ENCODE measurements at places on chromosomes 12 and 14.

DNA sequence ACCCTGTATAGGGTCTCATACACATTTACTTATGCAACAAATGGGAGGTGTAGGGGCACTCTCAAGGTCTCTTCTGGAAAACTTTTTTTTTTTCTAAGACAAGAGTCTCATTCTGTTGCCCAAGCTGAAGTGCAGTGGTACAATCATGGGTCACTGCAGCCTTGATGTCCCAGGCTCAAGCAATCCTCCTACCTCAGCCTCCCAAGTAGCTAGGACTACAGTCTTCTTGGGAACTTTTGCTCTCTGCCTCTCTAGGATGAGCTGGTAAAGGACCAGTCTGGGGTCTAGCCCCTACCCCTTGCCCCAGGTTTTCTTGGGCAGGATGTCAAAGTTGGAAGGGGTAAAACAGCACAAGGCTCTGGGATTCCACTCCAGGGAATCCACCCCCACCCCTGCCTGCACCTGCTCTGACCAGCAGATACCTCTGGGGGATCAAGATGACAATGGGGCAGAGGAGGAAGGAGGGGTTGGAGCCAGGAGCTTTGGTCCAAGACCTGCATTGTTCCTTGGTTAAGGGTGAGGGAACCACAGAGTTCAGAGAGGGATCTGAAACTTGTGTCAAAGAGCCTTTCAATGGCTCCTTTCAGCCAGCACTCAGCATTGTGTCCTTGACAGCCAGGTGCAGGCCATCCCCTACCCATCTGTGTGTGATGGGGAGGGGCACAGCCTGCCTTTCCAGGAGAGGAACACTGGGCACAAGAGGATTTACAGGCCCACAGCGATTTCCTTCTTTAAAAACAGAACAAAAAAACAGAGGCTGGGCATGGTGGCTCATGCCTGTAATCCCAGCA is 12.2 kb downstream of the CTDSP2 start:
- no peak for DNase-seq

DNA sequence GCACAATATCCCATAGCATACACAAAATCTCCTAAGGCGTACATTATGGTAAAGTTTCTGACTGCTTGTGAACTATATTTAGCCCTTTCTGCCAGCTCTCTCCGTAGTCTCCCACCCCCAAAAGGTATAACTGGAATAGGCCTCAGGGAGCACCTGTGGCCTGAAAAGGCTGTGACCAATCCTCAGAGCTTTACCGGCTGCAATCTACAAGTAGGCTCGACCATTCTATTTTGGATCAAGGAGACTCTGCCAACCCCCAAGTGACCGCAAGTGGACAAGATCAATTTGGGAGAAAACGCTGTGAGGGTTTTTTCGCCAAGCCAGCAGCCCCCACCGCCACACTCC is 1.2 kb downstream of the PPTC7 start:
- DNase-seq, result no peak

GRCh38 chr14:31893221-31893757 is 183.8 kb upstream of the ARHGAP5 start:
- no peak for DNase-seq

- peak; percentile 49 for DNase-seq
These were observed 565 bp downstream of the CCDC77 start for GRCh38 chr12:402029-402389.

DNA sequence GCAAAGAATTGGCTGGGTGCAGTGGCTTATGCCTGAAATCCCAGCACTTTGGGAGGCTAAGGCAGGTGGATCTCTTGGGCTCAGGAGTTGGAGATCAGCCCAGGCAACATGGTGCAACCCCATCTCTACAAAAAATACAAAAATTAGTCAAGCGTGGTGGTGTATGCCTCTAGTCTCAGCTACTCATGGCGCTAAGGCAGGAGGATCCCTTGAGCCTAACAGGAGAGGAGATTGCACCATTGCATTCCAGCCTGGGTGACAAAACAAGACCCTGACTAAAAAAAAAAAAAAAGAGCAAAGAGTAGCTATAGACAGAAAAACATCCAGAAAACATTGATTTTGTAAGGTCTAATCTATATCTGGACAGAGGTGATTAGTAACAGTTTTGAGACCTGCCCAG is 25.0 kb downstream of the KIF21A start:
- no peak for DNase-seq

DNA sequence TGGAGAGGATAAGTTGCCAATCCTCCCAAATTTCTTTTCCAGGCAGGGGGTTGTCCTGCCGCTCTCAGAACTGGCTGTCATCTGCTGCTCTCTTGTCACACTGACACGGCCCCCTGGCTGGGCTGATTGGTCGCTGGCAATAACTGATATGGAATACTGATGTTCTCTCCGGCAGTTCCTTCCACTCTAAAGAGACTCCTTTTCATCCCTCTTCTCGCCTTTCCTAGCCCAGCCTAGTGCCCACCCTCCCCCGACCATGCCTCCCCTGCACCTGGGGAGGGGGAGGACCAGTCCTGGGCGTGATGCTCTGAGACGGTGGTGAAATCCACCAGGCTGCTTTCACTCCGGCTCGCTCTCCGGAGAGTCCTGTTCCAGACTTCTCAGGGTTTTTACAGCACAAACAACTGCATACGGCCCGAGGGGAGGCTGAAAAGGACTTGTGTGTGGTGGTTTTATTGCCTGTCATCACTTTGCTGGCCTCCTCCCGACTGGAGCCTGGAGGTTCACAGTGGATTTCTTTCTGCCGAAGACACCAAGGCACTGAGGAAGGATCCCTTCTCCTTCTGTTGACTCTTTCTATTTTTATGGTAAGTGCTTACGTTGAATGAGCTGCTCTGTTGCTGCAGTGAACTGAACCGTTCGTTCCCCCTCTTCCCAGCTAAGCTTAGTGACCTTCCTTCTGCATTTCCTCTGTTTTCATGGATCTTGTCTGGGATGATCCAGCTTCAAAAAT is at the start of gene ANO4:
TSS of gene ANO4 (plus strand) at position 336 of the 733 bp plus-strand sequence. CDS start 107,010 bp downstream, outside the sequence.
- no peak for DNase-seq

GRCh38 chr12:124527861-124528561 is 39.4 kb downstream of the NCOR2 start:
- DNase-seq, result no peak

DNA sequence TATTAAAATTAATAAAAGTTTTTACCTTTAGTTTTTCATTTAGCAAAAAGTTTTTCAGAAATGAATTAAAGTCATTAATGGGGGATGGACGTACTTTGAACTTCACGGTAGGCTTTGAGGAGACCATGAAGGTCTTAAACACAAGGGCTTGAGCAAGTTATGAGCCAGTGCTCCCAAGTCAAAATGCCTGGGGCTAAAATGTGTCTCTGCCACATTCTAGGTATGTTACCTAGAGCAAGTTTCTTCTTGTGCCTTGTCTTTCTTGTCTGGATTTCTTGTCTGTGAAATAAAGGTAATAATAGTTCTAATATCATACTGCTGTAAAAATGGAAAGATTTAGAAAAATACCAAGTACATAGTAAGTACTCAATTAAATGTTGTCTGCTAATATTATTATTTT is 132.7 kb upstream of the USP15 start:
- no peak for DNase-seq

GRCh38 chr12:46553911-46554310 is 181.3 kb upstream of the SLC38A2 start:
- DNase-seq, result no peak

DNA sequence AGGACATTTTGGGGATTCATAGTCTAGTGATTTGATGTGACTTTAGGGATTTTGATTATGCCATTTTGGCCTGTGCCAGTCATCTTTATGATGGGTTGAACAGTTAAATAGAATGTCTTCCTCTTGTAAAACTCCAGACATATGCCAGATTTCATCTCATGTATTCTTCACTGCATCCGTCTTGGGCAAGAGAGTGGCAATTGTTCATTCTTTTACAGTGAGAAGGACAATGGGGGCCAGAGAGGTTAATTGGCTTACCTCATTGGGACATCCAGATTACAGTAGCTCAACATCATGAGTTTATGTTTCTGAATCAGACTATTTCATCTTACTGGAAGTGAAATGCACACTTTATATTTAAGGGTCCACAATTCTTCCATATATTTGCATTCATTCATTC is 108.2 kb upstream of the SLC38A2 start:
- DNase-seq, result peak; percentile 81

DNA sequence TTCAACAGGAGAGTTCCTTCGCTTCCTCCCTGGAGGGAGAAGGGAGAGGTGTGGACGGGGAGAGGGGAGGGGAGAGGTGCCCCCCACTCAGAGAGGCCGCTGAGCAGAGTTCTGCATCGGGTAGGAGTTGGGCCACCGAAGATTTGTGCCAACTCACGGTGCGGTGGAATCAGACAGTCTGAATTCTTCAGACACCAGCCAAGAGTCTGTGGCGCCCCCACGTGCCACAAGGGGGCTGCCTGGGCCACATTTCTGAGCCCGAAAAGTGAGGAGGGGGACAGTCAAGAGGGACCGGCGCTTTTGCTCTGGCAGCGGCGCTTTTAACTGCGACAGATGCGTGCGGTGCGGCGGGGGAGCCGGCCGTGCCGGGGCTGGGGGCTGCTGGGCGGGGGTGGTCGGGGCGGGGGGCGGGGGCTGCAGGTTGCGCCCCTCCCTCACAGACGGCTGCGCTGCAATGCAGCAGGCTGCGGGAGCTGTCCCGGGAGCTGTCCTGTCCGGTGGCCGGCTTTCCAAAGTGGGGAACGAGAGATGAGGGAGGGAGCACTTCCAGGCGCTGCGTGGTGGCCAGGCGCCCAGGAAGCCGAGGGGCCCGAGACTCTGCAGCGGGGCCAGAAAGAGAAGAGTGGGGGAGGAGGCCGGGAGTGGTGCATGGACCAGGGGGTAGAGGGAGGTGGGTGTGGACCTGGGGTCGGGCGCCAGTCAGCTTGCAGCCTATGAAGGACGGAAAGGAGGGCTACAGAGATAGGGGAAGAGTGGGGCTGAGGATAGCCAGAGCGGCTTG is 975 bp upstream of the RTL1 start:
- no peak for DNase-seq

- DNase-seq, result no peak
These were observed 19.8 kb downstream of the STYK1 start for GRCh38 chr12:10654003-10654402.

DNA sequence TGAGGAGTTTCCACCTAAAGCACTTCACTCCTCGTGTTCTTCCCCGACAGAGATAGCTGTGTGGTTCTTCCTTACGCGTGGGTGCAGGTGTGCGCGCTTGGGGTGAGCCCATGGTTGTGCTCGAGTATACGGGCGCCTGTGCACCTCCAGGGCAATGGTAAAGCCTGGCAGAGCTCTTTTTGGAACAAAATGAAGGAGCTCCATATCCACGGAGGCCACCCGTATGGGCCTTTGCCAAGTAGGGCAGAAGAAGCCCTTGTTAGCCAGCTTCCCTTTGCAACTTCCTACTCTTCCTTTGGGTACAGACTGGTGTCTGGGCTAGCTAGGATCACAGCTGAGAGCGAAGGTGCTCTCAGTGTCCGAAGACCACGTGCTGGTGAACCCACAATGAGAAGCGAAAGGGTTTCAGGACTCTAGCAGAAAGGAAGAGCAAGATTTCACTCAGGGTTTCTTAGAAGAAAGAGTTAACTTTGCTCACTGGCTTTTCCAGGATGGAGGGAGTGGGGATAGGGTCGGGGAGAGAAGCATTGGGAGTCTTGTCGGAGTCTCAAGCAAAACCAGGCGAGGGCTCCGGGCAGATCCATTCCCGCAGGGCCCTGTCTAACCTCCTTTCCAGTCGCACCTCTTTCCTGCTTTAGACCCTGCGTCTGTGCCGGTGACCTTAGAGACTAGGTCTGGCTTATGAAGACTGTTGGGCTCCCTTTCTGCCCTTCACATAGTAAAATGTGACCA is 960 bp upstream of the LRFN5 start:
- DNase-seq, result no peak

DNA sequence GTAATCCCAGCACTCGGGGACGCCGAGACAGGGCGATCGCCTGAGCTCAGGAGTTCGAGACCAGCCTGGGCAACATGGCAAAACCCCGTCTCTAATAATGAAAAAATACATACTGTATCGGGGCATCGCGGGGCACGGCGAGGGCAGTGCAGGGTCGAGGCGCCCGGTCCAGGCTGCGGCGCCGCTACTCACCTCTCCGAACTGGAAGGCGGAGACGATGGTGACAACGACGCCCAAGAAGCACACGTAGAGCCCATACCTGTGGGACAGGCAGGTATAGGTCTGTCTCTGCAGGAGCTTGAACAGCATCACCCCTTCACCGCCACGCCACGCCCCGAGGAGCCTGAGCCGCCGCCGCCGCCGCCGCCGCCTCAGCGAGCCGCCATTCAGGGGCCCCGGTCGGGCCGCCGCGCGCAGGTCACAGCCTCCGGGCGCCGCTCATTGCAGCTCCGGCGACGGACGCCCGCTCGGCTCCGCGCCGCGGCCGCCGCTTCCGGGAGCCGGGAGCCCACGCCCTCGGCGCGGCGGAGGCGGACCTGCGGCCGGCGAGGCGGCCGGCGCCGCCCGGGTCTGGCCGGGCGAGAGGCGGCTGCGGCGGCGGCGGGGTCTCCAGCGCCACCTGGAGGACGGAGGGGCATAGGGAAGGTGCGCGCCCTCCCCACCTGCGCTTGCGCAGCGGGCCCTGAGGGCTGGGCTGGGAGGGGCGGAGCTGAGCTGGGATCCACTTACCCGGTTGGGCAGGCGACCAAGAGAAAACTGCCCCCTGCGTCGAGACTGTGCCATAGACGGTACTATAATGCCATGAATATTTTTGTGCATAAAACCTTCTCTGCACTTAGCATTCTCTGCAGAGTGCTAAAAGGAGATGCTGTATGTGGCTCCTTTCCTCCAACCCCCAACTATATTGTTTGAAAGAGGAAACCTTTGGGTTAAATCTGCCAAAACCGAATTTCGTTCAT is at the start of gene GNPTAB:
TSS of gene GNPTAB (minus strand) at position 593 of the 959 bp plus-strand sequence. CDS start at position 309, 284 bp downstream.
- DNase-seq, result peak; percentile 84

GRCh38 chr12:103350116-103350515 is 145.7 kb downstream of the C12orf42 start:
- DNase-seq, result no peak

- no peak for DNase-seq
These were observed 67.9 kb downstream of the NOS1 start for GRCh38 chr12:117293510-117293909.

DNA sequence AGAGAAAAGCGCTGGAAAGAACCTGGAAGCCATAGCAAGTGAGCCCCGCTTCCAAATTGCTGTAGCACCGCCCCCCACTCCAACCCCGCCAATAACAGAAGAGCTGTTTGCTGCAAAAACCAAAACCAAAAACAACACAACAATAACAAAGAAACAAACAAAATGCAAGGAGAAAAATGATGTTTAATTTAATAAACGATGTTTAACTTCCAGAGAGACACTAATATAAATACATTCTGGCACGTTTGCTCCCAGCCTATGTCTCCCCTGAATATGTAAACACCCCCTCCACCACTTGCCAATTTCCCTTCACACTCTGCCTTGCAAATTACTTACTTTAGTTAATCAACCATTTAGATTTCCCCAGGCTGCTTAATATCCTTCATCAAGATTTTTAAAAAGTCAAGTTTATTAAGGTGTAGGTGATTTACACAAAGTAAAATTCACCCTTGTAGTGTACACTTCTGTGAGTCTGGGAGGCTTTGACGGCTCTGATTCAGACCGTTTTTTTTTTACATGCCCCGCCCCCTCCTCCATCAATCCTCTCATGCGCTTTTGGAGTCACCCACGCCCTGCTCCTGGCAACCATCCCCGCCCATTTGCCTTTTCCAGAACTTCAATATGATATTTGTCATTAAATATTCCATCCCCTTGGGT is 482 bp upstream of the IFI27L2 start:
- DNase-seq, result peak; percentile 29

GRCh38 chr14:102103062-102103695 is 16.3 kb upstream of the HSP90AA1 start:
- DNase-seq, result no peak
